ENCODE measurements at places on chromosomes 16 and 17.
A peak's percentile ranks its signal among the peaks of the same experiment; 100 is the strongest.

GRCh38 chr16:86628614-86629013, 50.3 kb downstream of the FOXL1 start:
- no peak for DNase-seq

DNA sequence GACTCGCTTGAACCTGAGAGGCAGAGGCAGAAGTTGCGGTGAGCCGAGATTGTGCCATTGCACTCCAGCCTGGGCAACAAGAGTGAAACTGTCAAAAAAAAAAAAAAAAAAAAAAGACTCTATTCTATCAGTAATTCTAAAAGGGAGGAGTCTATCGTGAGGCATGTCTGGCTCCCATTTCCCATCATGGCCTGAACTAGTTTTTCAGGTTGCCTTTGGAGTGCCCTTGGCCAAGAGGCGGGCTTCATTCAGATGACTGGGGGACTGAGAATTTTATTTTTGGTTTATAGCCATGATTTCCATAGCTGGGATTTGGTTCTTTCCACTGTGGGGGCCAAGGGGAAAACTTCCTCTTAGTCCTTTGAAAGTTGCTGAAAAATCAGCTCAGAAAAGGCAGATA, 3.5 kb upstream of the SNX29 start:
- no peak for DNase-seq

DNA sequence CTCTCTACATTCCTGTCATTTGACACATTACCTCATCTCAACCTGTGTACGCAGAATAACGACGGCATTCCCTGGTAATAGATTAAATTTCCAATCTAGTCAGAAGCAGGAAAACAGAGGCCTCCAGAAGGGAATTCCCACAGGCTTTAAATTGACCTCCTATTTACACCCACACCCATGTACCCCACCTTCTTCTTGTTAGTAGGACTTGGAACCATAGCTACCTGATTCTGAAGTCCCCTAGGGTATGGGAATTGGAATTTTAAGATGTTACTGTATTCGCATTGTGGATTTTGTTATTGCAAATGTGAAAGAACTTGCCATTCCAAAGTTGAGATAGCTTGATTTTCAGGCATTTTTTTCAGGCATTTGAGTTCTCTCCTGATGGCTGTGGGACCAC, 377.5 kb upstream of the DYNLRB2 start:
- DNase-seq = no peak

GRCh38 chr16:23874613-23875294, 39.0 kb downstream of the PRKCB start:
- DNase-seq = no peak

GRCh38 chr16:22098405-22099255, 6.3 kb downstream of the VWA3A start:
- DNase-seq = no peak

DNA sequence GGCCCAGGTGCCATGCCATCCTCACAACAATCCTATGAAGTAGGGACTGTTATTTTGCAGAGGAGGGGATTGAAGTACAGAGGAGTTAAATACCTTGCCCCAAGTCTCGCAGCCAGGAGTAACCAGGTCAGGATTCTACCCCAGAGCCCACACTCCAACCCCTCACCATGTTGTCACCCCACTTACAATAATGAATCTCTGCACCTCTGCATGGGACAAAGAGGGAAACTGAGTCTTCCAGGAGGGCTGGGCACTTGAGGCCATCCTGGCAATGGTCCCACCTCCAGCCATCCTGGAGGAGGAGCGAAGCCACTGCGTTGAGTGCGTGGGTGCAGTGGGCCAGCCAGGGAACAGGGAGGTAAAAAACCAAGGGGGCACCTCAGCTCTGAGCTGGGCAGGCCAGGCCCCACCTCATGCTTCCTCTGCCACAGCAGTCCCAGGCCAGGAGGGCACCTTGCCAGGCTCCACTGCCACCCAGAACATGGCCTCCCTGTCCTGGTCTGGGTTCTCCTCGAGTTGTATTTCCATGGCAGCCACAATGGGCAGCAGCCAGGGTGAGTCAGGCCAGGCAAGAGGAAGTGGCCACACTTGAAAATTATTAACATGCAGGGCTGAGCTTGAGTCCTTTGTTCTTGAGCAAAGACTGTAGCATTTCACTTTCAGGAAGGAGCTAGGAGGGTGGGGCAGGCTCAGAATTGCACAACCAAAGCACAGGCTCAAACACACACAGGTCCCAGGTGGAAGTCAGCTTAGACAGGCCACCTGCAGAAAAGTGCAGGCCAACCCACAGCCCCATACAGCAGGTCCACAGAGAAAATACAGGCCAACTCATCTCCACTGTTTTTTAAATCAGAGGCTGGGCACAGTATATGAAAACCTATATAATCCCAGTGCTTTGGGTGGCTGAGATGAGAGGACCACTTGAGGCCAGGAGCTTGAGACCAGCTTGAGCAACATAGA, 52.1 kb downstream of the CUEDC1 start:
- peak; percentile 85 for DNase-seq

GRCh38 chr16:20253825-20254224, 73.5 kb downstream of the GP2 start:
- no peak for DNase-seq
